ENCODE measurements at places on chromosomes 13 and 19.

GRCh38 chr19:30387311-30388115 lies 15.3 kb downstream of the ZNF536 start:
- no peak for DNase-seq

DNA sequence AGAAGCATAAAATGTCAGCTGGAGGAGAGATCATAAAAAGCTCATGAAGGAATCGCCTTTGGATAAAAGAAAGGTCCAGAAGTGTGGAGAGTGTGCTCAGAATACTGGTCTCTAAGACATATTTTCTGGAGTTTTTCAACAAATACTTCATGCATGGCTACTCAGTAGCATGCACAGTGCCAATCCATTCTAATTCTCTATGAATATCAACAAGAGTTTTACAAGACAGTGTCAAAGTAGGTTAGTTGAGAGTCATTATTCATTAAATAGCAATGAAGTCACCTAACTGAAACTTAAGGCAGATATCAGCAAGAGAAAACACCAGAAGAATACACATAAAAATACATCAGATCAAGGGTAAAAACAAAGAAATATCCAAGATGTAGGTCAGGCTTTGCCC lies 1243.2 kb upstream of the SLC10A2 start:
- no peak for DNase-seq

DNA sequence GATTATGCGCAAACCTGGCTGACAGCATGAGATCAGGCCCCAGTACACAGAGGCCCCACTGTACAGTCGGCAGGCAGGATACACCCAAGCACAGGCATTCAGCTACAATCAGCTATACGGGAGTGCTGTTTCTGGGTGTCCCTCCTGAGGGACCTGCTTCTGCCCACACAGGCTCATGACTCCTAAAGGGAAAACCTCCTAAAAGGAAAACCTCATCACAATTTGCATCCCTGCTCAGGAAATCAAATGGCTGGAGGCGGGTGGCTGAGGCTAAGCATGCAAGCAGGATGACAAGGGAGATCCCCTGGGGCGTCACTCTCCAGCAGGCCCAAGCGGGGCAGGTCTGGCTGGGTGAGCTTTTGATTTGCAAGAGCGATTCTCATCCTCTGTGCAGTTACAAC lies 99.8 kb downstream of the CRYL1 start:
- no peak for DNase-seq

DNA sequence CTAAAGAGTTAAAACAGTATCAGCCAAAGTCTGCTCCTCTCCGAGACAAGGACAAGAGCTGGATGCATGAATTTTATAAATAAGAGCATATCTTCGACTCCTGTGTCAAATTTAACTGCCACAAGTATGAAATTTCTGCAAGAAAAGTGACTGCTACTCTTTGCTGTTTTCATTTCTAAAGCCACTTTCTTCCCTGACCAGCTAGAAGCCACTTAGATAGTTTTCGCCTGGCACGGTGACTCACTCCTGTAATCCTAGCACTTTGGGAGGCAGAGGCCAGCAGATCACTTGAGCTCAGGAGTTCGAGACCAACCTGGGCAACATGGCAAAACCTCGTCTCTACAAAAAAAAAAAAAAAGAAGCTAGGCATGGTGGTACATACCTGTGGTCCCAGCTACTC lies 61.3 kb downstream of the ENOX1 start:
- no peak for DNase-seq

Measured in stimulated activated effector memory CD8-positive, alpha-beta T cell treated with anti-CD3 and anti-CD28 coated beads, Interleukin-12 subunit alpha, Interleukin-12 subunit beta, amount 100 ng/mL, for 72 hours (primary cell).